ENCODE measurements at places on chromosomes 11 and 22.
A peak's percentile ranks its signal among the peaks of the same experiment; 100 is the strongest.

DNA sequence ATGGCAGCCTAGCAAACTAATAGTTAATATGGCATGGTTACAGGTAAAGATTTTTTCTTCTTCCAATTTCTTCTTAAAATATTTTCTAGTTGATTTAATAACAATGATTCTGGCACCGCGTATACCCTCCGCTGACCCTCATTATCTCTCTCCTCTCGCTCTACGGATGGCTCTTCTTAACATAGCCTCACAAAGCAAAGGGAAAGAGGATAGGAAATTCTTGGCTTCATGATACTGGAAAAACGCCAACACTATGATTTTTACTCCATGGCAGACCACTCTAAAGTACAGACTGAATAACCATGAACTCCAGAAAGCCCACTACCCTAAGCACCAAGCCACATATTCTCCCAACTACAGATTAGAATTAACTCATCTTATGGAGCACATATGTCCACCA is 6.1 kb downstream of the PI4KA start:
- DNase-seq, result no peak

DNA sequence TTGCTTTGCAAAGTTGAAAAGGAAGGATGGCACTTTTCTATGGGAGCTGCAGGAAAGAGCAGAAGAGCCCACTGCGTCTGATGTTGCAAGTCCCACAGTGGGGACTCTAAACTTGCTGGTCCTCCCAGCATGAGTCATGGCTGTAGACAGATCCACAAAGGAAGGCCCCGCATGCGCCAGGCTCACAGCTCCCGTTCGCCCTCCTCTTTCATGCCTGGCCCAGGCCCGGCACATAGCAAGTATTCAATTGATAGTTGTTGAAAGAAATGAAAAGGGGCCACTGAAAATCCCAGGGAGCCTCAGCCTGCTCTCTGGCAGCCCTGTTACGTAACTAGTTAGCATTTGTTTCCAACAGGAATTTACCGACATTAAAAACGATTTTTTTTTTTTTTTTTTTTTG is 18.9 kb downstream of the AP1B1 start:
- DNase-seq, result peak; percentile 56

DNA sequence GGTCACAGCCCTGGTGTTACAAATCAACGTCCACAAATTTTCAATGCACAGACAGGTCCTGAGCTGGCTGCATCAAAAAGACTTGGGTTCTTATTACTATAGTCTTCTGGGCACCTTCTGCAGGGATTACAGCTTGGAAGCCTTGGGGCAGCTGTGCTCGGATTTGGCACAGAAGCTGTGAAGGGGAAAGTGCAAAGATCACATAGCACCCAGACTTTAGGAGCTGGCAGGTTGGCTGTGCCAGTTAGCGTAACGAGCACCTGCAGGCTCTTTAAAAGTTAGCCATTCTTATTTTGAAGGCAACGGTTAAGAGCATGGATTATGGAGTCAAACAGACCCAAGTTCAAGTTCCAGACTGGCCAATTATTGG is 100.4 kb downstream of the ARL14EP start:
- DNase-seq, result no peak

- DNase-seq, result no peak
Observed at GRCh38 chr11:77559686-77560401, 29.9 kb upstream of the AQP11 start.

- DNase-seq, result no peak
Observed at GRCh38 chr11:26700574-26701235, 21.2 kb downstream of the SLC5A12 start.

GRCh38 chr11:75198278-75198973 is 42.1 kb upstream of the TPBGL start:
- DNase-seq, result no peak

- DNase-seq, result no peak
Observed at GRCh38 chr11:19519912-19520641, 192.6 kb upstream of the NAV2 start.

DNA sequence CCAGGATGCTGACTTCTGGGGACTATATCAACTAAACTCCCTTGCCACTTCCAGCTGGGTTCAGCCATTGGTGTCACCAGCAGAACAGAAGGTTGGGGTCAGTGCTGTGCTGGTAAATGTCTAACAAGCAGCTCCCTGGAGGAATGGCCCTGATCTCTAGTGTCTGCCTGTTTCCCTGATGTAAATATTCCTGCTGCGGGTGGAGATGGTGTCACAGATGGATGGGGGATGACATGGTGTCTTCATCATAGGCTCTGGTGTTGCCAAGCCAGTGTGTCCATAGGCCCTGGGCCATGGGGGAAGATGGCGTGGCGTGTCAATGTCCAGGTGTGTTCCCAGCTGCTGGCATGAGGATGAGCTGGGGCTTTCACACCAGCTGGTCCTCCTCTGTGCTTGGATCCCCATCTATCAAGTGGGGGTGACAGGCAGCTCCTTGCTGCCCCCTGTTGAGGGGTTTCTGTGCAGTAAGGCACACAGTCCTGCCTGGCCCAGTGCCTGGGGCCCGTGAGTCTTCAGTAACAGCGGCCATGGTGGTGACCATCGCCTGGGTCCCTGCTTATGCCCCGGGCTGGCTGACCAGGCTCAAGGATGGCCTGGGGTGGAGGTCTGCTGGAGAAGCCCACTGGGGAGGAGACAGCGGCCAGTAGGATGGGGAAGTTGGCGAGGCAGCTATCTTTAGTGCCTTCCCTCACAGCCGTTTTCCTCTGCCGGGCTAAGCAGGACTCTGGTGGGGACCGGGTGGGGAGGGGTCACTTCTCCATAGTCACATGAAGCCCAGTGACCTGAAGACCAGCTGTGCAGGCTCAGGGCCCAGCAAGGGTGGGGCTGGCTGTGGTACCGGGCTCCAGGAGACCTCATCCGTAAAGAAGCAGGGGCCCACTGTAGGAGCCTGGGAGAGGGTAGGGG is 12.7 kb downstream of the RPL3 start:
- DNase-seq, result no peak

DNA sequence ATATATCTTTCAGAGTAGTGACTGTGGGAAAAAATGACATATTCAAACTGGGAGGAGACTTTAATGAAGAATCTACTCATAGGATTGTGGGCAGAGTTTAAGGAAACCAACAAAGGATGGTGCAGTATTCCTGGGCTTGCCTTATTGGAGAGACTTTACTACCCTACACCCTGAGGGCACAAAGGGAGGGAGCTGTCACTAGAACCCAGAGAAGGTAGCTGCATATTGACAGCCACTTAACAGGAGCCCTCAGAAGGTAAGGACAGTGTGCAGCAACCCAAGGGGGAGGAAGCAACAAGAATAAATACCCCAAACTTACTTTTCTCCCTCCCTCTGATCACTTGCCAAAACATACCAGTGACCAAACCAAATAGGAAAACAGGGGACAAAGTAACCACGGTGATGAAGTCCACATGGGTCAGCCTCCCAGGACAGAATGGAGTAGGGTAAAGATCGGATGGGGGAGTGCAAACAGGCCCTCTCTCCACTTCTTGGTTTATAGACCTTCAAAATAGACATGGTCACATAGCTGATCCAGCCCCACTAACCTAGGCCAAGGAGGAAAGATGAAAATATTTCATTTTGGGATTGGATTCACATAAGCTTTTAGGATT is 121.8 kb upstream of the SESN3 start:
- no peak for DNase-seq

- no peak for DNase-seq
Observed at GRCh38 chr11:25597696-25598095, 734.2 kb upstream of the ANO3 start.

DNA sequence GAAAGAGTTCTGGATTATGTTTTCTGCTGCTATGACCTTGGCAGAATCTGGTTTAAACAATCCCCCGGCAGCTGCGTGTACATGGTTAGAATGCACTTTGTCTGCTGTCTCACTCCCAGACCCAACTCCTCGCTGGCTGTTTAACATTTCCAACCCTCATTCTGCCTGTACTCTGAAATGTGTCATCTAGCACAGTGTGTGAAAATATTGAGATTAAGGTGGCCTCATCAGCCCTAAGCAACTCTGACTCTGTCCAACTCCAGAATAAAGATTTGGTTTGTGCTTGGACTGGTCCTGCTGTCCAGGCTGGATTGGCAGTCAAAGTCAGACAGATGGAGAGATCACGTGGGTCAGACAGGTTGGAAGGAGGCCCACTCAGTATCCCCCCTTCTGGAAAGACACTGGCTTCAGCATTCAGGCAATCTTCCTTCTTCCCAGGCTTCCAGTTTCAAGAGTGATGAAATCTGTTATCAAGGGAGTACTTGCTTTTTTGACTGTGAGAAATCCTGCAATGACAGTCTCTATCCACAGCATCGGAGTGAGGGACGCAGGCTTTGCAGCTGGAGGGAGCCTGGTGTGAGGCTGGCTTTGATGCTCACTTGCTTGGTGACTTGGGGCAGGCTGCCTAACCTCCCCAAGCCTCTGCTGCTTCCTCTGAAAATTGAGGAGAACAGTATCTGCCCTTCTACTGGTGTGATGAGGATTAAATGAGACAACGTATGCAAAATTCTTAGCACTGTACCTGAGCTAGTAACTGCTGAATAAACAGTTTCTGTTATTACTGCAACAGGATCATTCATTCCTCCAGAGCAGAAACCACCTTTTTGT is 29.8 kb downstream of the ABTB2 start:
- DNase-seq, result no peak

DNA sequence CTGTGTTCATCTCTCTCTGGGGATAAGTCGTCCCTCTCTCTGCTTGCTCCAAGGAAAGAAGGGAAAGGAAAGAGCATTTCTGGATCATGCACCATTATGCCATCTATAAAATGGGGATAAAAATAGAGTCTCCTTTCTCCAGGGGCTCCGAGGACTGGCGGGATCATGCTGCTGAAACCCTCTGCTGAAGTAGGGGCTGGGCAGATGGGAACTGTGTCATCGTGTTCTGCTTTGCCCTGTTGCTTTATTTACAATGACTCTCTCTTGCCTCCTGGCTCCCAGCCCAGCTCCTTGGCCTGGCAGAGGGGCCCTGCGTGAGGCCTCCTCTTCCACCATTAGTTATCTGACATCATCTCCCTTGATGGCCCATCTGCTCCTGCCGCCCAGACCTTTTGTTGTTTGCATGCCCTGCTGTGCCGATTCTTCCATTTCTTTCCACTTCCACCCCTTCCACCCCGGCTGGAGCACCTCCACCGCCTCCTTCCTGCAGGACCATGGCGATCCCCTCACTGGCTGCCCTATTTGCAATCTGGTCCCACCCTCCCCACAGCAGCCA is 200.9 kb downstream of the MYO18B start:
- no peak for DNase-seq

GRCh38 chr11:110828086-110828485 is 115.8 kb upstream of the ARHGAP20 start:
- no peak for DNase-seq

DNA sequence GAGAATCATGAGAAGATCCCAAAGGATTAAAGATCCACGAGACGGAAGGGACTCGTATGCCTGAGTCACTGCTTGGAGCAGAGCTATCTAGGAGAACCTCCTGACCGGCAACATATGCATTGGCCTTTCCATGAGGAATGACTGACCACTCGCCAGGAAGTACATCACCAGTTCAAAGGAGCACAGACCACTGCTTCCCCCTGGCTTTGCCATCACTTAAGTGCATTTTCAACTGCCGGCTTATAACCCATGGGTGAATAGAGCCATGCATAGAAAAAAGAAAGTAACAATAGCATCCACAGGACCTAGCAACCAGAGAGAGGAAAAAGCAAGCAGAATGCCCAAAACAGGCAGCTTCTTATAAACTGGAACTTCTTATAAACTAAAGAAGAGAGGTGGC is 98.3 kb upstream of the ZC3H12C start:
- no peak for DNase-seq

GRCh38 chr11:100816823-100817222 is 129.7 kb downstream of the ARHGAP42 start:
- no peak for DNase-seq

DNA sequence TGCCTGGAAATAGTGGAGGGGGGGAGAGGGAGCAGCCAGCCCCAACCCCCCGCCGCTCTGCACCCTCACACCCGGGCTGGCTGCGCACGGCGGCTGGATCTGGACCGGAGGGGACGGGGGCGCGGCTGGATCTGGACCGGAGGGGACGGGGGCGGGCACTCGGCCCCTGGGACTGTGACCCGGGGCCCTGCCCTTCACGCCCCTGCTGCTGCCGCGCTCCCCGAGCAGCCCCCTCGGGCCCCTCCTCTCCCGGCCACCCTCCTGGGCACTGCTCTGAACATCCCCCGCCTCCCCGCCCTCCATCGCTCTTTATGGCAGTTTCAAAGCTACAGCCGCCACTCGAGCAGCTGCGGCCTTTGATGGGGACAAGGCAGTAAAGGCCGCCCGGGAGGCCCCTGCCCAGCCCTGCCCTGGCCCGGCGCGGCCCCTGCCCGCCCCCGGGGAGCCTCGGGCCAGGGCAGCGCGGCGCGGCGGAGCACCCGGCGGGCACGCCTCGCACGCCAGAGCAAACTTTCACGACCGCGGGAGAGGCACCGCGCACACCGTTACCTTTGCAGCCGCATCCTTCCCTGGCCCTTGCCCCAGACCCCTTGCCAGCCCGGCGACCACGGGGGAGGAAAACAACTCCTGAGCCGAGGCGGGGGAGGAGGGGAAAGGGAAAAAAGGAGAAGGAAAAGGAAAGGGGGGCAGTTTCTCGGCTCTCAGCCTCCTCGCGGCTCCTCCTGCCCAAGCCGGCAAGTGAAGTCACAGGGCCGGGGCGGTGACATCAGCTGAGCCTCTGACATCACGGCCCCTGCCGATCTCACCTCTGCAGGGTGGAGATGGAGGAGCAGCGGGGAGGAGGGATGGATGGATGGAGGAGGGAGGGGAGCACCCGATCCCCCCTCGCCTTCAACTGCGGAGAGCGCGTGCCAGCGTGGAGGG is 13.1 kb upstream of the TCF20 start:
- peak; percentile 42 for DNase-seq

DNA sequence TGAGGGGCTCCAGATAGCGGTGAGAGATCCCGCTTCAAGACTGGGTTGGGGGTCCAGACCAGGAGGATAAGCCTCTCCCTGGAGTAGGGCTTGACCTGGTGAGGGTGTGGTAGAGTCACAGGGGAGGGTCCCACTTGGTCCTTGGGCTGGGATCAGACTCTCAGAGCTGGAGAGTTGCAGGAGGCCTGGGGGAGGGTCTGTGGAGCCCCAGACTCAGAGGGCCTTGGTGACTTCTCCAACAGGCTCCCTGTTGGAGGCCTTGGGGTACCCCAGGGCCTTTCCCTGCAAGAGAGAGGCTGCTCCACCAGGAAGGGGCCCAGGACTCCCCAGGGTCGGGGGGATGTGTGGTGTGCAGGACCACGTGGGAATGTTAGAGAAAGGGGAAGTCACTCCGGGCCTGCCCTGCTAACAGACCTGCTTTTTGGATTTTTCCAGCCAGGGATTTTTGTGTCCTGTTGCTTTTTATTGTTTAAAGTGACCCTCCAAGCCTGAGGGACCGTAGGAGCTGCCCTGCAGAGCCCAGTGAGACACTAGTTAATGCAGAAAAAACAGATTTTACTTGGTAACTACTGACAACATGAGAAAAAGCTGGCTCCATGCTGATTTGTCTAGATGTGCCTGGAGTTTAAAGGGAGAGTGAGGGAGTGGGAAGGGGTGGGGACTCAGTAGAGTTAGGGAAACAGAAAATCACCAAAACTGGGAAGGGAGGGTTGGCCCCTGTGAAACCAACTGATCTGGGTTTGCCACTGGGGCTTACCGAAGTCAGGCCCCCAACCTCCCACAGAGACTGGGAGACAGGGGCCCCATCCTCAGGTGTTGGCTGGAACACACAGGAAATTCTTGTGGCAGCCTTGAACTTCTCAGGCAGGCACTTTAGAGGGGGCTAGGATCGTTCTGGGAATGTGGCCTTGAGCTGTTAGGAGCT is 801 bp upstream of the TXNRD2 start:
- DNase-seq, result no peak

- DNase-seq, result no peak
Observed at GRCh38 chr11:61121917-61122316, 19.6 kb downstream of the CD5 start.

Measured in left colon (tissue), 2 donors.